Spinal cord (tissue), 10 donors: ENCODE measurements at places on chromosomes 2 and 18.

DNA sequence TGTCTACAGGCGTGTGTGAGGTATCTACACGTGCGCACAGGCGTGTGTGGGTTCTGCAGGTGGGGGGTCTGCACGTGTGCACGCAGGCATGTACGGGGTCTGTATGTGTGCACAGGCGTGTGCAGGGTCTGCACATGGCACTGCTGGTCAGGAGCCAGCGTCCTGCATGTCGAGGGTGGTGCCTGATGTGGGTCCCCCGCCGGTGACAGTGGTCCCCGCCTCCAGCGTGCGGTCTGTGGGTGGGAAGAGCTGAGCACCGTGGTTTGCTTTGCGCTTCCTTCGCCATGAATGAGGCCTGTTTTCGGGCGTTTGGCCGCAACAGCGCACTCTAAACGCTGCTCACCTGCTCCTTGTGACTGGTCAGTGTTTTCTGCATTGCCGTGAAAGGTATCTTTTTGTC, 57.2 kb downstream of the CTDP1 start:
- no peak for DNase-seq

DNA sequence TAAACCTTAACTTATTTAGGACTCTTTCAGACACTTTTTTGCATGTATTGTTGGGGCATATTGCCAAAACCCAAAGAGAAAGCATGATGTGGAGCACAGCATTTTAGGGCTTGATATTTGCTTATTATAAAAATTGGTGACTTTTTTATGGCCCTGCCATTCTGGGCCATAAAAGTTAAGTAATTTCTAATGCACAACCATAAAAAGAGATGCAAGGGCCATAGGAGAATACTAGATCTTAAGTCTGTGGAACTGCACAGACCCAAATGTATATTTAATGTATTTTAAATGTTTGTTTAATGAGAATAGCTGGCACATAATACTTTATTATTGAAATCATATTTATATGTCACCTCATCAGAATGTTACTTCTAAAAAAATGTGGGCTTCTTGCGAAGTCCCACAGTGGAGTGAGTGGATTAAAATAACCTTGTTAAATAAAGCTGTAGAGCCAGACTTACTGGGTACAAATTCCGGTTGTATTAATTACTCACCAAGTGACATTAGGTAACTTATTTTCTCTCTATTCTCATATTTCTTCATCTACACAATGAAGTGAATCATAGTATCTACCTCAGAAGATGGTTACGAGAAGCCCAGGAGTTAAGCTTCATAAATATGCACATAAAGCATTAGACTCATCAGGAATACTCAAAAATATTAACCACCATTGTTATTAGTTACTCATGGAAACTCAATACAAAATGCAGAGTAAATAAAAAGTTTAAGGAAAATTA, 52.2 kb downstream of the HNMT start:
- no peak for DNase-seq

DNA sequence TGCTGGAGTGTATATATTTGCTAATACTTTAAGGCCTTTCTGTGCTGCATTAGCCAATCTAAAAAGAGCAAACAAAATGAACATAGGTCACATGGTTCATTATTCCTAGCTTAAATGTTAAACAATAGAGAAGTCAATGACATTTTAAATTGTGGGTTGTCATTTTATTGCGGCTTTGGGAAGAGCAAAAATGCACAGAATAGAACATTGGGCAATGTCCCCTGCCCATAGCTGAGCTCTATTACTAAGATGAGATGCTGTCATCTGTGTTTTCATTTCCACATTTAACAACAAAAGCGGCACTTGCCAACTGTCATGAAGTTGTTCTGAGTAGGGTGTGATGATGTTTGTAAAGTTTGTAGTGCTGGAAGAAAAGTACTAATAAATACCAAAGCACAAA, 3.2 kb upstream of the VAPA start:
- DNase-seq, result no peak

DNA sequence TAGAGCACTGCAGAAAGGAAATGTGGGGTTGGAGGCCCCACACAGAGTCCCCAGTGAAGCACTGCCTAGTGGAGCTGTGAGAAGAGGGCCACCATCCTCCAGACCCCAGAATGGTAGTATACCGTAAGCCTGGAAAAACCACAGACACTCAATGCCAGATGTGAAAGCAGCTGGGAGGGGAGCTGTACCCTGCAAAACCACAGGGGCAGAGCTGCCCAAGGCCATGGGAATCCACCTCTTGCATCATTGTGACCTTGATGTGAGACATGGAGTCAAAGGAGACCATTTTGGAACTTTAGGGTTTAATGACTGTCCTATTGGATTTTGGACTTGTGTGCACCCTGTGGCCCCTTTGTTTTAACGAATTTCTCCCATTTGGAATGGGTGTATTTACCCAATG, 75.3 kb upstream of the SERPINE2 start:
- DNase-seq, result no peak

DNA sequence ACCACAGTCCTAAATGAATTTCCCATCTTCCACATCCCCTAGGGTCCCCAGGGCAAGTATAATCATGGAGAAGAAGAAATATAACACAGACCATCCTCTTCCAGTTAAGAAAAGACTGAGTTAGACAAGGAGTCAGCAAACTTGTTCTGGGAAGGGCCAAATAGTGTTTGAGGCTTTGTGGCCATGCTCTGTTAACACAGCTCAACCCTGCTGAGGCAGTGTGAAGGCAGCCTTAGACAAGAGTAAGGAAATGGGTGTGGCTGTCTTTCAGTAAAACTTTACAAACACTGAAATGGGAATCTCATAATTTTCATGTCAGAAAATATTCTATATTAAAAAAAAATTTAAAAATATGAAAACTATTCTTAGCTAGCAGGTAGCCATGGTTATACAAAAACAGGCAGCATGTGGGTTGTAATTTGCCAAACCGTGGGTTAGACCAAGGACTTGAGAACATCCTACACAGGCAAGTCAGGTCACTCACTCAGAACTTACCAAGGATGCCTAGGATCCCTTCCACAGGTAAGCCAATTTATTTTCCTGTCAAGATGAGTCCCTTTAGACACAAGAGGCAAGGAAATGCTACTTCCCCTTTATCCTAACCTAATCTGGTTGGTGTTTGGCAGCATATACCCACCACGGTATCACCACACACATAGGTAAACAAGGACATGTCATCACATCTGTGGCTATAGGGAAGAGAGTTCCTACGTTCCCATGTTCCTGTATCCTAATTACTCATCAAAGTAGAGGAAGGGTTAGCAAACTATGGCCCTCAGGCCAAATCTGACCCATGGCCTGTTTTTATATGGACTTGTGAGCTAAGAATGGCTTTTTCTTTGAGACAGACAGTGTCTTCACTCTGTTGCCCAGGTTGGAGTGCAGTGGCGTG, 31.9 kb downstream of the C2orf74 start:
- DNase-seq, result no peak

GRCh38 chr2:175010848-175011254, 5.7 kb upstream of the CHN1 start:
- no peak for DNase-seq

DNA sequence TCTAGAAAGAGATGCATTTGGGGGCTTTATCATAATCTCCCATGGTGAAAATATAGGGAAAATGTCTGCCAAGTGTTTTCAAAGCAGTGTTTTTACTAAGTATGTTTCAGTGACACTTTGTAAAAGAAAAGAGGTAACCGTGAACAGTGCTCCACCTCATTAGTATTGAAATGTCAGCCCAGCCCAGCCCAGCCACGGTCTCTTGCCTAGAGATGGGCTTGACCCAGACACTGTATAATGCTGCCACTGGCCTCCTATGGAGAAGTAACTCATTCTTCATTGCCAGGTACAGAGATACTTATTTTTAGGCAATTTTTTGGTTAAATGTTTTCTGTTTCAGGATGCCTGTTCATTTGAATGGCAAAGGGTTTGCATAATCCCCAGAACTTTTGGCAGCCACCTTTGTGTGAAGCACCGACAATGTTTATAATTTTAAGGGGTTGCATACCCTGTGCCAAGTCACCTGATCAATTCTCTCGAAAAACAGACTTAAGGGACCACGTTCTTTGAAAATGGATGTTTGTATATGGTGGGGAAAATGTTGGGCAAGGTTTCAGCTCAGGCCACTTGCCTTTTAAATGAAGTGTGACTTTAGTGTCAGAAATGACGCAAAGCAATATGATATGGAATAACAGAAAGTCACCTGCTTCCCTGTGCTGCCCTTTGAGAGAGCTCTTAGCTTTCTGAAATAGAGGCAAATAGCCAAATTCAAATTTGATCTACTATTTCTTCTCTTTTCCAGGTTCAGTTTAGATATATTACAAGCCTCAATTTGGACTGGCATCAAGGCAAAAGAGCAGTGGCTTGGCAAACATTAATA, 314.5 kb upstream of the RGPD4 start:
- no peak for DNase-seq

- no peak for DNase-seq
Observed at GRCh38 chr2:38794235-38794946, 16.4 kb downstream of the GEMIN6 start.

DNA sequence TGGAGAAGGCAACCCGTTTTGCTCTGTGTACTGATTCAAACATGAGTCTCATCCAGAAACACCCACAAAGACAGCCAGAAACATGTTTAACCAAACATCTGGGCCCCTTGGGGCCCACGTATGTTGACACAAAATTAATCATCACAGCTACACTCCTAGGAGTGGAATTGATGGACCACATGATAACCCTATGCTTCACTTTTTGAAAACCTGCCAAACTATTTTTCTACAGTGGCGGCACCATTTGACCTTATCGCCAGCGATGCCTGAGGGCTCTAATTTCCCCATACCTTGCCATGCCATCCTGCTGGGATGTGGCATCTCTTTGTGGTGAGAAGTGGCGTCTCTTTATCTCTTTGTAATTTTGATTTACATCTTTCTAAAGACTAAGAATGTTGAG, 38.5 kb downstream of the PSMG2 start:
- DNase-seq, result no peak

DNA sequence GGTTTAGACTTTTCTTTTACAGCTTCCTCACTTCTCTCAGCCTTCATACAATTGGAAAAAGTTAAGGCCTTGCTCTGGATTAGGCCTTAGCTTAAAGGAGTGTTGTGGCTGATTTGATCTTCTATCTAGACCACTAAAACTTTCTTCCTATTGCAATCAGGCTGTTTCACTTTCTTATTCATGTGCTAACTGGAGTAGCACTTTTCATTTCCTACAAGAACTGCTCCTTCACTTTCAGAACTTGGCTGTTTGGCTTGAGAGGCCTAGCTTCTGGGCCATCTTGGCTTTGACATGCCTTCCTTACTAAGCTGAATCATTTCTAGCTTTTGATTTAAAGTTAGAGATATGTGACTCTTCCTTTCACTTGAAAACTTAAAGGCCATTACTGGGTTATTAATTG, 114.3 kb downstream of the ARHGEF4 start:
- DNase-seq, result no peak

- no peak for DNase-seq
Observed at GRCh38 chr2:182393270-182393760, 33.5 kb downstream of the PDE1A start.

DNA sequence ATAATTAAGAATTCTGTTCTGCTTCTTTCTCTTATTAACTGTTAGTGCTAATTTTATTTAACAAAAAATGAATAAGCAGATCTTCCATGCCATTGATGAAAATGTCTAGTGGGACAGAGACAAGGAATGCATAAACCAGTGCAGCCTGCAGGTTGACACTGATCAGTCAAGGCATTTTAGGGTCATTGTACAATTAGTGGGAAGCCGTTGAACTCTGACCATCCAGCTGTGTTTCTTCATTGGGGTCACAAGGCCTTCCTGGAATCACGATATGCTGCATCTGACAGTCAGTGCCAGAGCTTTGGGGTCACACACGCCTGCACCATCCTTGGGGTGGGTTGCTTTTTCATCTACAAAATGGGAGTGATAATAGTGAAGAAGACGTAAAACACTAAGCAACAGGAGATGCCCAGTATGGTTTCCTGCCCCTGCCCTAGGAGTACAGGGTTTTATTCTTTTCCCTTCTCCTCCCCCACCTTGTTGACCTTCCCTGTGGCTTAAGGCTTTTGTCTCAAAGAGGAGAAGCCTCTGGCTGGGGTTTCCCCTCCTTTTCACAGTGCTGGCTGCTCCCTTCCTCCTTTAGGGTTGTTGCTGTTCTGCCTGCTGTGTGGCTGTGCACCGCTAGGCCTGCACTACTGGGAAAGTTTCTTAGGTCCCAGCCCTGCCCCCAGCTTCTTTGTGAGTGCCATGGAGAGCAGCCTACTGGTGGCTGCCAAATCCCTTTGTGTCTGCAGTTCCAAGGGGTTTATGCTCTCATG, 245.6 kb downstream of the TPGS2 start:
- DNase-seq, result no peak

- no peak for DNase-seq
Observed at GRCh38 chr2:102604769-102605168, 14.6 kb upstream of the SLC9A2 start.

DNA sequence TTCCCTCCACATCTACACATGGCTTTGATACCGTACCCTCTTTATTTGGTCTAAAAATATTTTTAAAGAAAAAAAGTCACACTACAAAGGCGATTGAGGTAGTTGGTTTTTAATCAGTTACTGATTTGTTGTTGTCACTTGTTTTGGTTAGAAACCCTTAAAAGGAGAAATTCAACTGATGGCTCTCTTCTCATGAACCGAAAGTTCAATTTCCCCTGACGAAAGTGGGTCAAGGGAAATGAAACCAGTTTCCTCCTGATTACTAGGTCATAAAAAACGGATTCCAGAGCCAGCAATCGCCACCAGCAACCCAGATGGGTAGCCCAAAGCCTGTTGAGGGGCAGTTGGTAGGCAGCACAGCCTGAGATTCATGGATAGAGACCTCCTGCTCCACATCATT, 63.2 kb downstream of the DLGAP1 start:
- no peak for DNase-seq

DNA sequence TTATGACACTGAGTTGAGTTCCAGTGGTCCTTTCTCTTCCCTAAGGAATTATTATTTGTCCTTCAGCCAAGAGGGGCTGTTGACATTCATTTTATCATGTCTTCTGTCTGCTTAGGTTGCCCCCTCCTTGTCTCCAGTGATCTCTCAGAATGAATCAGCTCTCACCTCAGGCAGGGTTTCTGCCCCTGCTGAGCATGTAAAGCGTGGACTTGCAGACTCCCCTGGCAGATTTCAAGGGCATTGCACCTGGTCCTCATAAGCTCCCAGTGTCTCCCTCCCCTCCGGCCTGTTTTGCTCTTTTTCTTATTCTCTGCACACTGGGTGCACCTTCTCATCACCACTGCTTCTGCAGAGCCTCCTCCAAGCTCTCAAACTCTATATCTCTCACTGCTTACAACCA, 188.4 kb downstream of the KCNS3 start:
- DNase-seq, result no peak

DNA sequence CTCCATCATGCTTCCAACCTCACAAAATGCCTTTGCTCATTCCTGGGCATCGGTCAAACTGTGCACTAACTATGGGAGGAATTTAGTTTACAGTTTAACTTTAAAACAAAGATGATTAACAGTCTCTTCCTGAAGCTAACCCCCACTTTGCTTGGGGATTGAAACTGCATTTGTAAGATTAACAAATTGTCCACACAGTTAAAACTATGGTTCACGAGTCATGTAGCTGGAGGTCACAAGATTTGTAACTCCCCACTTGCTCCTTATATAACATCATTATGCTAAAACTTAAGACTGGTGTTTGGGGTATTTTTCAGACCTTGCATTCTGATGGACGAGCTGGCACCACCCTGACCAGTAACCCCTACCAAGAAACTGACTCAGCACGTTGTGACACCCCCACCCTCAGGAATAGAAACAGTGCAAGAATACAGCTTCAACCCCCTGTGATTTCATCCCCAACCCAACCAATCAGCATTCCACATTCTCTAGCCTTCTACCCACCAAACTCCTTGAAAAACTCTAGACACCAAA, 252.3 kb downstream of the MBD5 start:
- no peak for DNase-seq

- DNase-seq, result peak; percentile 87
Observed at GRCh38 chr2:176574484-176575236, 305.4 kb downstream of the MTX2 start.
